ENCODE measurements at places on chromosomes 5 and 9.

DNA sequence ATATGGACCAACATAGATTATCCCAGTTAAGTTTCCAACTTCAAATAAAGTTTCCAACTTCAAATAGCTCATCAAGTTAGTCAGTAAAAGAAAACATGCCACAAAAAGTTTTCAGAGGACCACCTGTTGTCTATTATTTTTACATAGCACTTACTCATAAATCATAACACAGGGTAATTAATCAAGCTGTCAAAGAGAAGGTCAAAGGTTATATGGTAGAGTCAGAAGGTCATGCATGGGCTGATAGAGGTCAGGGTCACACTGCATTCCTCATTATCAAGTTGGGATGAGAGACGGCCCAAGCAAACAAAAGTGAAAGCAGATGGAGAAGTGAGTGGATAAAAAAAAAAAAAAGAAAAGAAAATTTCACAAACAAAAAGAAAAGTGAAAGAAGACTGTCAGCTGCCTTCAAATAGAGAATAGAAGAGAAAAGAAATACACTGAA lies 145.5 kb upstream of the POU5F2 start:
- no peak for DNase-seq

GRCh38 chr9:7117676-7118561 lies 360.1 kb downstream of the KDM4C start:
- DNase-seq = no peak

- no peak for DNase-seq
Measured at GRCh38 chr5:42306287-42306686, 117.0 kb upstream of the GHR start.

GRCh38 chr5:141529873-141530272 lies 41.0 kb downstream of the PCDHGC5 start:
- no peak for DNase-seq

DNA sequence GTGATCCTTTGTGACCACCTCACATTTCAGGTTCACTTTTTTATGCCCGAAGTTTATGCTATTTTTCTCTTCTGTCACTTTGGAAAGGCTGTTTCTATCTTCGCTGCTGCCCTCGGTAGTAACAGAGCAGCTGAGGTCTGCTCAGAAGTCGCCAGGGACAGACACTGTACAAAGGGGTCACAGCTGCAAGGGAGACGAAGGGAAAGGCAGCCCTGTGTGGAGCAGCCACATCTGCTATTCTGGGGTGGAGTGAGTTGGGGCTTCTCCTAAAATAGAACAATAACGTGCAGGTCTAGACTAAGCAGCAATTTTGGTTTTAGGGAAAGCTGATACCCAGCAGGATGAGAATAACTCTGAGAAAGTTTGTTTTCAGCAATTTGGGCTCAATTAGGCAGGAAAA lies 72.5 kb downstream of the ACTL7B start:
- DNase-seq = no peak

DNA sequence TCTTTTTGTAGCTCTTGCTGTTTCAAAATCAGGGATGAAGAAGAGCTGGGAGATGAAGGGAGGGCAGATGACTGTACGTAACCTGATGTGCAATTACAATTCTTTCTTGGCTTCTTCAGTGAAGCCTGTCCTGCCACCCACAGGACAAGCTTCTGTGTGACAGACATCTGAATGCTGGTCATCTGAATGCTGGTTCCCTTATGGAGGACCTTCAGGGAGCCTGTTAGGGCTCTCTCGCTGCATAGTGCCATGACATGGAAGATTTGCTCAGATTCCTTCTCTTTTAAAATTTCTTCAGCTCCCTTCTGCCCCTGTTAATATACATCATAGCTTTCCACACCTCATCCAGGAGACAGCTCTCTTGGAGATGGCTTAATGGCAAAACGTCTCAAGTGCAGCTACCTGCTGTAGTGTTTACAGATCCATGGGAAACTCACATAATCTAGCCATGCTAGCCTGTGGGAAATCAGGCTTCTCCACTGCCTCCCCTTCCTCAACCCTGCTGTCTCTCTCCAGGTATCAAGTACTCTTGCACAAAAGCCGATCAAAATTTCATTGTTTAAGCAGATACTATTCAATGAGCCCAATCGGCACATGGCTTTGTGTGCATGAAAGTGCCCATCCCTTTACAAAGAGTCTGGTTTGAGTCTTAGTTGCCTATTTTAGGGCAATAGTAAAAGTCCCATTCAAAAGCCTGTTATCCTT lies 134.6 kb downstream of the RAB3C start:
- DNase-seq = no peak

GRCh38 chr9:102700936-102701335 lies 294.2 kb upstream of the CYLC2 start:
- no peak for DNase-seq

GRCh38 chr5:43573058-43573457 lies 16.2 kb upstream of the PAIP1 start:
- no peak for DNase-seq
